ENCODE measurements at places on chromosomes 2 and 18.

- DNase-seq, result no peak
Measured at GRCh38 chr2:105714141-105714540, 30.6 kb upstream of the NCK2 start.

DNA sequence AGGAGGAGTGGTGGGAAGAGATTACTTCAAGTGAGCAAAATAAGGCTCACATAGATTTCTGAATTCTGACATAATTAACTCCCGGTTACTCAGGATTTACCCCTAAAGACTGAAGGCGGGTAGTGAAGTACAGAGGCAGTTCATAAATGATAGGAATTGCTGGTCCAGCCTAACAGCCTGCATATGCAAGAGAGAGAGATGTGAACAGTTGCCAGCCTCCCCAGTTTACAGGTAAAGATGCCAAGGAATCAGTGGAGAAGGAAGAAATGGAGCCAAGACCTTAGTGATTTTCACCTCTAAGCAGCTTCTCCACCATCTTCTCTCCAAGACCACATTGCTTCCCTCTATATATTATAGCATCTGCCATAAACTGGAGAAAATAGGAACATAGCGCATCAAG is 91.8 kb upstream of the THUMPD2 start:
- DNase-seq, result no peak

- DNase-seq, result no peak
Measured at GRCh38 chr2:170766693-170767092, 3.5 kb upstream of the ERICH2 start.

DNA sequence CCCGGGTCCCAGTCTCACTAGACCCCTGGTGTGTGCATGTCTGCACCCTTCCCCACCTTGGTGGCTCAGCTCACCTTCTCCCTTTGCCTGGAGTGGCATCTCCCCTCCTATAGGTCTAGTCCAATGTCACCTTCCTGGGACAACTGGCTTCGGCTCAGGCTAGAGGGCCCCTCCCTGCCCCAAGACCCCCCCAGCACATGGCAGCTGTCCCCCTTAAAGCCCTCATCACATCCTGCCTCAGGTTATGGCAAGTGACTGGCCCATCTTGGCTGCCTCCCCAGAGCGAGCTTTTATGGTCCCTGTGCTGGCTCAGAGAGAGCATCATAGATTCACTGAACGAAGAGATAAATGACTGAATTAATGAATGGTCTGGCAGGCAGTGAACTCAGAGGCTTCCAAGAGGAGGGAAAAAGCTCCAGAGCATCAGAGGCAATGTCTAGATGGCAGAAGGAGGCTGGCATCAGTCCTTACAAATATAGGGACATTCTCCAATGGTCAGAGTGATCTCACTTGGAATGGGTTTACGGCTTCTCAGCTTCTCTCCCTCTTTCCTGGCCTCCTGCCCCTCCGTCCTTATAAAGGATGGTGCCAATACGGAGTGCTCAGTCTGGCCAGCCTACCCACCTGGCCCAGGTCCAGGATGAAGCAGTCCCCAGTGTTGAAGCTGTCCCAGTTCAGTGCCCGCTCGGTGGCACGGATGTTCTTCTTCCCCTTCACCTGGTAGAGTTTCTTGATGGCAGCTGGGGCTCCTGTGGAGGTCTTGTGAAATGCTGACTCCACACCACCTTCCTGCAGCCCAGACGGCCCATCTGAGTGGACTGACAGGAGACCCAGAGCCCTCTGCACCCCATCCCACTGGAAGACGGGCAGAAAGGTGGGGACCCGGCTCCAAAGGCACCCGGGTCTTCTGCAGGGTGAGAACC is 9.4 kb downstream of the CAPG start:
- no peak for DNase-seq

- DNase-seq, result no peak
Measured at GRCh38 chr18:47081578-47081977, 46.2 kb upstream of the ELOA2 start.

DNA sequence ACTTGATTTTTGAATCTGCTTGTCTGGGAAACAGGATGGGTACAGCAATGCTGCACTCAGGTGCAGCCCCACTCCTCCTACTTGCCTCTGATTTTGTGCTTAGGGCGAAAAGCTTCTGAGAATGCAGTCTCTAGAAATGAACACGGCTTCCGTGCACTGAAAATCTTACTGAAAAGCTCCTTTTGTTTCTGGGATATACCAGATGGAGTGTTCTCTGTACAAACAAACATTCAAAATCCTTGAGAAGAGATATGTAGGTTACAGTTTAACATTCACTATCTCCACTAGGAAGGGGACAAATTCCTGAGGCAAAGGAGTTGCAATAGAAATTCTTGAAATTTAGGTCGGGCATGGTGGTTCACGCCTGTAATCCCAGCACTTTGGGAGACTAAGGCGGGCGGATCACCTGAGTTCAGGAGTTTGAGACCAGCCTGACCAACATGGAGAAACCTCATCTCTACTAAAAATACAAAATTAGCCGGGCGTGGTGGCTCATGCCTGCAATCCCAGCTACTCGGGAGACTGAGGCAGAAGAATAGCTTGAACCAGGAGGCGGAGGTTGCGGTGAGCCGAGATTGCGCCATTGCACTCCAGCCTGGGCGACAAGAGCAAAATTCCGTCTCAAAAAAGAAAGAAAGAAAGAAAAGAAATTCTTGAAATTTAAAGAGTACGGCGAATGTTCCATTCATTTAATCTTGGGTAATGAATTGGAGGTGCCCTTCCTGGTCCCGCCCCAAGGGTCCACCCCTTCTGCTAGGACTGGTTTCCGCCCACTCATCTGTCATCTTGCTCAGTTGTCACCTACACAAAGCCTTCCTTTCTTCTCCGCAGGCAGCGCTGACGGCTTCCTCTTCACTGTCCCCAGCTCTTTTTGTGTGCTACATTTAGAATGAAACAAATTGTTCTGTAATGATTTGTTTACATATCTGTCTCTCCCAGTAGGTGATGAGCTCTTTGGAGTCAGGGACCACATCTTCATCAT is 92.4 kb downstream of the SOCS6 start:
- DNase-seq, result no peak

Data from EH (cell line).